ENCODE measurements at places on chromosomes 5 and 9. TPM values are rescaled to one million over a fixed set of nuclear protein-coding genes. Genes with fewer than 3 reads are reported as not detected.

The CARTPT gene
- total RNA-seq = not detected

The GRM6 gene
- total RNA-seq = not detected

The NAA35 gene
- 14.3 TPM for total RNA-seq

DNA sequence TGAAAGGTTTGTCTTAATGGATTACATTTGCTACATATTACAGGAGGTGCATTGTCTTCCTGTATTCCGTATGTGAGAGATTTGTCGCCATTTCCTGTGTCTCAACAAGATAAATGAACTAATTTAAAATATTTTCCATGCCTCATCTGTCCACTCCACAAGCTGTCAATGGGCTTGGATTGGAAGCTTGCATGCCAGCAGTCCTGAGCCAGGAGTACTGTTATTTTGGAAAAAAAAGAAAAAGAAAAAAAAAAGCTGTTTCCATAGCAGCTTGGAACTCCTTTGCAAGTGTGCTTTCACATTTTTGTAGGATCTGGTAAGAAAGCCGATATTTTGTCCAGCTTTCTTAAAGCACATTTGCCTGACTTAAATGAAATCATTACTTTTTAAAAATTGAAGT, 330.8 kb downstream of the KDM4C start:
- H3K36me3 ChIP-seq = no peaks in the 10 kb centered on the region
- H3K4me3 ChIP-seq = no peak overlapping the region
- H3K4me1 ChIP-seq = peaks cover 7% of the 10 kb centered on the region
- DNase-seq = no peak

DNA sequence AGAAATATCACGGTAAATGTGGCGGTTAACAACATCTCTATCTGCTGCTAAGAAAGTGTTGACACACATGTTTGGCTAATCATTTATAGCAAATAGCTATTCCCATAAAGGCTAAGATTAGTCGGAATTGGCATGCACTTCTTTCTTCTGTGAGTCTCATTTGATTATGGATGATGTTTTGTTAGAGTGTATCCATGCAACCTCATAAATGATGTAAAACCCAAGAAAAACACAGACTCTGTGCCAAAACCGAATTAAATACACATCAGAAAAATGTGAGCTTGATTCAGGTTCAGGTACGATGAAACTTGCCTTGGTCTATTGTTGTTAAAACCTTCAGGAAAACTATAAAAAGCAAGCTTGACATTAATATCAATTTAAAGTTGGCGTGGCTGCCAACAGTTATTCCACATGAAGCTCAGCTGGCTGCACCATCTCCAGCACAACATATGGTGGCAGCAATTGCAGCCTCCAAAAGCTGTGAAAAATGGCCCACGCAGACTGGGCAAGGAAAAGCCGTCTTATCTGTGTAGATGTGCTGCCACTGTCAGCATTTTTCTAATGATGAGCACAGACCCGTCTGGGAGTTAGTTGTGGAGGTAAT, 41.1 kb upstream of the ICE1 start:
- DNase-seq = no peak
- no peaks in the 10 kb centered on the region for H3K36me3 ChIP-seq
- no peak overlapping the region for H3K27ac ChIP-seq
- H3K4me1 ChIP-seq = peaks cover 8% of the 10 kb centered on the region
- H3K4me3 ChIP-seq = no peak overlapping the region

Measured in thoracic aorta (tissue), 2 donors.